ENCODE measurements at places on chromosomes 7 and 10. TPM values are rescaled to one million over a fixed set of nuclear protein-coding genes. Genes with fewer than 3 reads are reported as not detected.

DNA sequence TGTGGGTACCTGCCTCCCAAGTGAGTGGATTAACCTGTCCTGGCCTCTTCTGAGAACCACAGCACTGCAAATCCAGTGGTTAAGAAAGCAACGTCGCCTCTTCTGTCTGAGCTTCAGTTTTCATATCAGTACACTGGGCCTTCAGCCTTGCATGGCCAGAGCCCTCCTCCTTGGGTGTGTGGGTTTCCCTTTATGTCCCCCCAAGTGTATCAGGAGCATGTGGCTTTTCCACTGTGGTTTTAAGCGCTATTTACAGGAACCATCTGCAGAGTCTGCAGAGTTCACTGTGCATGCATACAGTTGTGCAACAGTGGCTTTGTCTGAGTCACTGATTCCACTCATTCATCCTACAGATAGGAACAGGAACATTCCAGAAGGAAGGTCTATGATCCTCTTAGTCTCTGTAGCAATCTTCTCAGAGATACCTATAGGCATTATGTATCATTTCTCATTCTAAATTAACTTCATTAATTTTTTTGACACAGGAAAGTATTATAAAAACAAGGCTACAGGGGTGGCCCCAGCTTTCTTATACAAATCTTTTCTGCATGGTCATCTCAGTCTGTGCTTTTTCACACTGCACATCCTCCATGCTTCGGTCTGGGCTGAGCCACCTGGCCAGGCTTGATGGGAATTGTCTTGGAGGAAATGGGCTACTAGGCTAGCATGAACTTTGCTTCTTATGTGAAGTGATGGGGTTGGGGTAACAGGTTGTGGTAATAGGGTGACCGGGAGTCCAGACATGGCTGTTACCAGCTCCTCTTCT is 17.1 kb downstream of the MBL2 start:
- DNase-seq, result peak; percentile 89

GRCh38 chr10:125881192-125881591 is at the start of gene DHX32:
Gene DHX32, minus strand, starts transcription at chr10:125881292. Its CDS starts 468 bp downstream, at chr10:125880824.
- no peak for DNase-seq

GRCh38 chr10:48522011-48522765 is 82.7 kb downstream of the ARHGAP22 start:
- DNase-seq, result no peak

- no peak for DNase-seq
These were observed 46.3 kb downstream of the HDAC9 start for GRCh38 chr7:18541871-18542212.

DNA sequence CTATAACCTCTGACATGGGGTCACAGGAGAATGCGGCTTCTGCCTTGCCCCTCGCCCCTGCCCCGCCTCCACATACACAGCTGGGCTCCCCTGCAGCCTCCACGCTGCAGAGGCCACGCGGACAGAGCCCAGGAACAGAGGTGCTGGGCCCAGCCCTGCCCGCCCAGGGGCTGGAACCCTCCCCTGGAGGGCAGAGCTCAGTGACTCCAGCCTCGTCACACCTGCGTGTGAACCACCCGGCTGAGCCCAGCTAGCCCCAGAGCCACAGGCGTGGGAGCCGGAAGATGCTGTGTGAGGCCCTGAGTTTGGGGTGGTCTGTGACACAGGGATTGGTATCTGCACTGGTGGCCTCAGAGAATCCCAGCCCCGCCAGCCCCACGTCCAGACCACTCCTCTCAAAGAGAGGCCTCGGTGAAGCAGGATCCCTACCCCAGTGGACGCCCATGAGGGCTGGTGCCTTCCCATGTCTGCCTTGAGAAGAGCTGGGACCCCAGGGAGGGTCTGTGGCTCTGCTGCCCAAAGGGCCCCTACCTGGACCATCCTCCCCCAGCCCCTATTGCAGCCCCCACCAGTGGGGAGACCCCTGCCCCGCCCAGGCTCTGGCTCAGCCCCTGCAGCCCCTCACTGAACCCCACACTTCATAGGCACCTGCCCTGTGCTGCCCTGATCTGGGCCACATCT is 8.1 kb upstream of the ADAP1 start:
- DNase-seq, result no peak

DNA sequence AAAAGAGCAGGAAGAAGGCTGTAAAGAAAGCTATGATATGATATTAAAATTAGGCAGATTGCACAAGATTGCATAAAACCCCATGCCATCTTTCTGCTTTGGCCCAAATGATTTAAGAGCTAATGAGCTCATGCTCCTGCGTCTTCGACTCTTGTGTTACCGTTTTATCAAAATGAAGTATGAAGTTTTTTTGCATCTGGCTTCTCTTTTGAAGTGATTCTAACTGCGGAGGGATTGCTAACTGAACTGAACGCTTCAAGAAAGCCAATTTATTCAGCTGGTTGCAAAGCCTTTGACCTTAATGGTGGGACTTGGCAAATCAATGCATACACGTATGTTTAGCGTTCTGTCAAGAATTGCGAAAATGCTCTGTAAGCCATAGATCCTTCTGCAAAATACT is 282.9 kb downstream of the TWIST1 start:
- DNase-seq, result no peak

GRCh38 chr7:101238226-101239182 is 902 bp upstream of the CLDN15 start:
- no peak for DNase-seq

GRCh38 chr7:26507108-26507987 is 215.7 kb downstream of the SNX10 start:
- DNase-seq, result no peak

DNA sequence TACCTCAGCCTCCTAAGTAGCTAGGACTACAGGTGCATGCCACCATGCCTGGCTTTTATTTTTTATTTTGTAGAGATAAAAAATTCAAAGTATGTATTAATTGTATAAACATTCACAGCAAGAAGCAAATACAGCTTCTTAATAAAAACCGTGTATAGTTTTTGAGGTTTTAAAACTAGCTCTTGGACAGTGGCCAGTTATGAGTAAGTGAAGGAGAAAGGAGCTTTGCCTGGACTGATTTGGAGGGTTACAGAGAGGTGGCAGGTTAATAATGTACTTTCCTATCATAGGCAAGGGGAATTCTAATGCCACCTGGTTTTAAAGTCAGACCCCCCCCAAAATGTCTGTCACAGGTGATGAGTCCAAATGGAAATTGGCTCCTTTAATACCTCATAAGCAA is 43.4 kb downstream of the ZNRF2 start:
- DNase-seq, result no peak

DNA sequence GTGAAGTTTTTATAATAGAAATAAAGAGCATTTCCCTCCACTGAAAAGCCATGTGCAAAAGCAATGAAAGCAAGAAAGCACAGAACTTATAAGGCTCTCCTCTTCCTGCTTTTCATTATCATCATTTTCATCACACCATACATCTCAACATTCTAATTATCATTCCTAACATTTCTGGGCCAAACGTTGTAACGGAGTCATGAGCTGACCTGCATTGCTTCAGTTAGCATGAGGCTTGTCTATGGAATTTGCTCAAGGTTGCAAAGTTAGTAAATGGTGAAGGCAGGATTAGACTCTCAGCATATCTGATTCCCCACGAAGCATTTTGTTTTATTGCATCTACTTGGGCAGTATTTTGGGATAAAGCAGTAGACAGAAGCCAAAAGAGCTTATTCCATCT is 11.4 kb downstream of the SCIN start:
- DNase-seq, result no peak

DNA sequence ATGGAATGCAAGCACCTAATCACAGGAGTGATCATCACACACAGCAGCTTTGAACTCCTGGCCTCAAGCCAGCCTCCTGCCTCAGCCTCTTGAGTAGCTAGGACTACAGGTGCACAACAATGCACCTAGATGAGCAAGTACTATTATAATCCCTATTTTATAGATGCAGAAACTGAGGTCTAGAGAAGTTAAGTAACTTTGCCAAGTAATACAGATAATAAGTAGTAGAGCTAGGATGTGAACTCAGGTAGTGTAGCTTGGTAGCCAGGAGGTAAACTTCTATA is 33.7 kb downstream of the DNAJC12 start:
- peak; percentile 31 for DNase-seq

GRCh38 chr7:105245398-105246114 is 143.2 kb downstream of the SRPK2 start:
- DNase-seq, result peak; percentile 64

- DNase-seq, result no peak
These were observed 68.5 kb upstream of the NFKB2 start for GRCh38 chr10:102327002-102327401.

GRCh38 chr10:23342213-23342884 is 2.2 kb downstream of the C10orf67 start:
- no peak for DNase-seq

GRCh38 chr7:3922175-3922635 is 621.2 kb downstream of the SDK1 start:
- peak; percentile 57 for DNase-seq

DNA sequence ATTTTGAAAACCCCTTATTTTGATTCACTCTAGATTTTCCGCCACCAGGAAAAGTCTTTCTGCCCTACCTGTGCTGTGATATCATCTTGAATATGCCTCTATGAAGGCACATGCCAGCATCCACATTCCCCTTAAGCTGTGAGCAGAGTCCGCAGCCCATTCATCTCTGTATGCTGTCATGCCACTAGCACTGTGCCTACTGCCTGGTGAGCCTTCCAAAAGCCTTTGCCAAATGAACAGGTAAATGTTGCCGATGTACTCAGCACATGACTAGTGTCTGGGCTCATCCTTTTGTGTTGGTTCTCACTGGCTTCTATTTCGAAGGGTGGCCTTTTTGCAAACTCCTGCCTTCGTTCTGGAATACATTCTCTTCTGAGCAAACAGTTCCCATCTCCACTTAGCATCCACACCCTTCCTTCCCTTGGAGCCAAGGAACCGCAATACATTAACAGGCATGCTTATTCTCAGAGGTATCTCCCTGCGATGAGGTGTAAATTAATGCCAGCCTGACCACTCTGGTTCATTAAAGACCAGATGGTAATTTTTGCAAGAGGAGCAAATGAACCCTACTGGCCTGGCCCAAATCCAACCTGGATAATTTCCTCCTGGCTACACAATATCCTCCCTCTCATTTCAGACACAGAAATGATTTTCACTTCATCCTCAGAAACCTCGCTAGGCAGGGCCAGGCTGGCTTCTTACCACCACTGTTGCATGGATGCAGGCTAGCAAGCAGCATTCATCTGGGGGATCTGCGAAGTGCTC is 339.7 kb upstream of the NFE2L3 start:
- no peak for DNase-seq

- no peak for DNase-seq
These were observed 4.7 kb upstream of the PKD2L1 start for GRCh38 chr10:100334762-100335161.

GRCh38 chr7:29780346-29780745 is 26.0 kb upstream of the WIPF3 start:
- DNase-seq, result no peak

DNA sequence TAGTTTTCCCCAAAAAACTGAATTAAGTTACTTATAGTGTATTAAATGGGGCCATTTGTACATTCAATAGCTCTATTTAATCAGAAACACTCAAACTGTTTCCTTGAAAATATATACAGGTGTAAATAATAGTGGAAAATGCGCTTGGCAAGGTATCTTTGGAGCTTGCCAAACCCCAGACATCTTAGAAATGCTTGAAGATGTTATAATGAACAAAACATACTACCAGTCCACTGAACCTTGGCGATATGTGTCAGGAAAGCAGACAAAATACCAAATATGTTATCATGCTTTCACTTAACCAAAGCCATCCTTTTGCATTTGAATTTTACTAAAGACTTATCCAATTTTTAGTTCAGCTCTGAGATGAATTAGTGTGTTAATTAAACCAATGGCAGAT is 352.7 kb upstream of the SEMA3A start:
- DNase-seq, result no peak

GRCh38 chr7:148838905-148839304 is 45.2 kb downstream of the EZH2 start:
- no peak for DNase-seq

DNA sequence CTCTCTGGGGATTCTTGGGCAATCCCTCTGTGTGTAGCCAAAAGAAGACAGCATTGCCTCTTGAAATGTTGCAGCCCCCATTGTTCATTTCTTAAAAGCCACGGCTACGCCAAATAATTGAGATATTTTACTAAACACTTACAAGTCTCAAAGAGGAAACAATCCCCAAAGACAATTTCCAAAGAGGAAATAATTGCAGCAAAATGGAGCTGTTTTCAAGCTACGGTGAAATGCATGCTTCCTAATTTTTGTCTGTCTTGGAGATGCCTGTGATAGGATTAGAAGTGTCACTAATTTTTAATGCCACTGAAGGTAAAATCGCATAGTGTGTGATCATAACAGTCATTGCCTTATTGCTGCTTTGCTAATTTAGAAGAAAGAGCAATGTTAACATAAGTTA is 72.9 kb upstream of the NAMPT start:
- DNase-seq, result no peak

DNA sequence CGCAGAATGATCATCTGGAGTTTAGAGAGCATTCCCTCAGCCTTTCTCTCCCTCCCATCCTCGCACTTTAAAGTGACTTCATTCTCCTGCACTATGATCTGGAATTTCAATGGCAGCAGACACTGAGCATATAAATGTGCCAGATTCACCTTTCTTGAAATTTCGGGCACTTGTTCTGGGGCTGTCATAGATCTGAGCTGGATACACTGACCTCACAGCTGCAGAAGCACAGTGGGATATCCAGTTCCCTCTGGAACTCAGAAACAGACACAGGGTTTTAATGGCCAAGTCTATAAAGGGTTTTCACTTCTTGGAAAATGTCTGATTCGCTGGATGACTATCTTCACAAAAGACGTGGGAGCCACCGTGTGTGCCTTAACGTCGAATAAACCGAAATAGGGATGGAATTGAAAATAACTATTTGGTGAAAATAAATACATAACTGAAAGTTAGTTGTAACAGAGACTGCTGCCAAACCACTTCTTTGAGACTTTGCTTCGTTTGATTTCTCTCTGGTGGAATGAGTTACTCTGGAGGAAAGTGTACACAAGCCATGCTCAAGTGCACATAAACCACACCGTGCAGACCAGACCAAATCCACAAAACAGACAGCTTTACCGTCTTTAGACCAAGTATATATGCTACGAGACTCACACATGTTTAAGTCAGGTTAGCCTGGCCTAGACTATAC is 126.1 kb downstream of the SVIL start:
- no peak for DNase-seq

NXPH1 gene
- not detected for total RNA-seq

CYP3A4 gene
- 0.35 TPM for total RNA-seq

ITPRID1 gene
- not detected for total RNA-seq

CPN1 gene
- 8.1 TPM for total RNA-seq

COL1A2 gene
- total RNA-seq, result not detected

CYREN gene
- 60.7 TPM for total RNA-seq

CALCR gene
- total RNA-seq, result not detected

PTPRZ1 gene
- total RNA-seq, result not detected

OR2A1 gene
- not detected for total RNA-seq

NODAL gene
- total RNA-seq, result not detected

SLC13A1 gene
- not detected for total RNA-seq

MMP21 gene
- not detected for total RNA-seq

FKBP6 gene
- total RNA-seq, result 0.13 TPM

FAM20C gene
- 14.5 TPM for total RNA-seq

FBXO24 gene
- total RNA-seq, result 0.20 TPM
